GM12878 (cell line): ENCODE measurements at places on chromosomes 3 and 15.

- DNase-seq = no peak
These were observed 346.1 kb downstream of the ZIC1 start for GRCh38 chr3:147755310-147755709.

- no peak for DNase-seq
These were observed 56.6 kb downstream of the ETV5 start for GRCh38 chr3:186052096-186052840.

- DNase-seq = no peak
These were observed 117.7 kb downstream of the GBE1 start for GRCh38 chr3:81643721-81644120.

GRCh38 chr3:130688697-130689470 lies 57.7 kb downstream of the PIK3R4 start:
- DNase-seq = no peak

GRCh38 chr15:75646112-75646943 lies 1.4 kb upstream of the SNX33 start:
- no peak for DNase-seq

DNA sequence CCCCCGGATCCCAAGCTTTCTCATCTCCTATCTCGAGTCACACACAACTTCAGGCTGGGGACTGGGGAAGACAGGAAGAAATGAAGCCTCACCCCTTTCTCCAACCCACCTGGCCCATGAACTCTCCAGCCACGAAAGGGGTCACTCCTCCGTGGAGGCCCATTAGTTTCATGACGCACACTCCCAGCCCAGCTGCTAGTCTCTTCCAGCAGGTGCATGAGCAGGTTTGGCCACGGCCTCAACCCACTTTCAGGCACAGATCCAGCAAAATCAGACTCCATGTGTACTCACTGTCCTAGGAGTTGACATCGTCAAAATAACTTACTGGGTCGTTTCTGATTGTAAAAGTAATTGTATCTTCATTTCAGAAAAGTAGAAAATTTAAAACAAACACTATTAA lies 76.6 kb downstream of the C3orf70 start:
- no peak for DNase-seq

GRCh38 chr3:149407898-149408297 lies 30.4 kb upstream of the TM4SF1 start:
- DNase-seq = no peak

- no peak for DNase-seq
These were observed 19.8 kb upstream of the CHCHD6 start for GRCh38 chr3:126684218-126684751.

DNA sequence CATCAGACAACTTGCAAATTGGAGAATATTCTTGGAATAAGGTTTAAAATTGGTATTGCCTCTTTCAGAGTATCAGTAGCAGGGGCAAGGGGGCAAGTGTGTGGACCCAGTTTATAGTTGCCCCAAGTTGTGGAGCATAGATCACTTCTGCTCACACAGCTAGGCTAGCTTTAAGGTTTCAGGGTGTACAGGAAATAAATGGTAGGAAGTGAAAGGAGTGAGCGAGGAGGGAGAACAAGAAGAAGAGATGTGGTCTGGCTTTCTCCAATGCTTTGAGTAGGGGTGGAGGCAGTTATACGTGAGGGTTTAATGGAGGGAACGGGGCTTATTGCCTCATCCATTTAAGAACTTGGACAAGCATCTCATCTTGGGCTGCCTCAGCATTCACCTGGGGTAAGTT lies 290.0 kb upstream of the CFAP20DC start:
- no peak for DNase-seq

DNA sequence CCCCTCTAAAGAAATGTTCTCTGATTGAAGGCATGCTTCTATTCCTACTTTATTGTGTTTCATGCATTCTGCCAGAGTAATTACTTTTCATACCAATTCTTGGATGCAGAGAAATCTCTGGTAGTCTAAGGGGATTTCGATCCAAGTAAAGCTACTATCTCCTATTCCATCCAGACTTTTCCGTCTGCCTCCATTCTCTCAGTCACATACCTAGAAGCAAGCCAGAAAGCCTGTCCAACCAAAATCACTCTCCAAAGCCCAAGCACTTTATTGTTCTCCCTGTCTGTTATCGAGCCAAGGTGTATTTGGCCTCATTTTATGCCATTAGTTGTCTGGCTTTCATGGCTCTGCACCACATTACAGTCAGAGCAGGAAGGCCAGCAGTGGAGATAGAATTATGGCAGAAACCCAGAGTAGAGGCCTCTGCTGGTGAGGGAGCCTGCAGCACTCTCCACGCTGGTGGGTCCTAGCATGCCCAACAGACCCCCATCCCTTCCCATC lies 95.9 kb downstream of the SLC49A4 start:
- no peak for DNase-seq

GRCh38 chr3:141384157-141384556 lies 15.9 kb downstream of the ZBTB38 start:
- DNase-seq = no peak

- DNase-seq = no peak
These were observed 234.5 kb downstream of the KBTBD8 start for GRCh38 chr3:67232642-67233041.

- no peak for DNase-seq
These were observed 126.3 kb upstream of the TMEM108 start for GRCh38 chr3:132911741-132912415.

GRCh38 chr3:129663045-129663446 lies 56.6 kb upstream of the PLXND1 start:
- DNase-seq = no peak
